ENCODE measurements at places on chromosomes 4 and X.

DNA sequence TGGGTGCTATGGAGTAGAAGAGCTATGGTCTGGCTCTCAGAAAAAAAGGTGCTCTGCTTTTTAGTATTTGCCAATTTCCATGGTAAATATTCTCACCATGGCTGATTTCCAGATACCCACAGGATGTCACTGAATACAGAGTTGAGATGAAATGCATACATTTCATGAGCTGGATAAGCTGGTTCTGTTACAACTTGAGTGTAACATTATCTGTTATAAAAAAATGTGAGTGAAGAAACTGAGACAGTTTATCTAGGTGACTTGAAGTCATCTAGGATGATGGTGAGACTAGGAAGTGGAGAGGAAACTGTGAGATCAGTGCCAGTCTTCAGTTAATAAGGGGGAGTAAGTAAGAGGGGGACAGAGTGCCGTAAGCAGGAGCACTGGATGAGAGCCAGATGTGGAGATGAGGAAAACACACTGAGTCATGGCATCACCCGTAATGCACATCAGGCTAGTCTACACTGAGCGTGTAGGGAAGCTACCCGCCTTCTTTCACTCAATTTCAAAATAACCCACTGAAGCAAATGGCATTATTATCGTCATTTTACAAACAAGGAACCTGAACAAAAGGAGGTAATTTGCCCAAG, 5.0 kb downstream of the HPSE start:
- no peak for DNase-seq

DNA sequence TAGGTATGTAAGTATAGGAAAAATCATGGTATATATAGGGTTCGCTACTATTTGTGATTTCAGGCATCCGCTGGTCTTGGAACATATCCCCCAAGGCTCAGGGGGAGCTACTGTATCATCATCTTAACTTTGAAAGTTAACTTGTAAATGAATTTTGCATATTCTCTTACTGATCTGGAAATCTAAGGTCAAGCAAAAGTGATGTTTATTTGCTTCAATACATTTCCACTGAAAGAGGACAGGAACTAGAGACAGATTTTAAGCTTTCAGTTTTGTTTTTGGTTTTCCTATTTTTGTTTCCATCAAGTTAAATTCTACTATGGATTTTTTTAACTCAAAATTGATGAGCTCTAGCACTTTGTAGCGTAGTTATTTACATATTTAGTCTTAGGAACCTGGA, 56.2 kb downstream of the NAF1 start:
- no peak for DNase-seq

- no peak for DNase-seq
Measured at GRCh38 chrX:630612-631496, at the start of gene SHOX. Gene SHOX (plus strand): TSS chrX:630791. CDS start chrX:630898, 107 bp downstream.

GRCh38 chr4:185591679-185592141, 56.4 kb upstream of the PDLIM3 start:
- no peak for DNase-seq

- DNase-seq = no peak
Measured at GRCh38 chrX:13747836-13748235, 13.3 kb downstream of the OFD1 start.

- no peak for DNase-seq
Measured at GRCh38 chrX:105773801-105774200, 48.5 kb upstream of the NRK start.

DNA sequence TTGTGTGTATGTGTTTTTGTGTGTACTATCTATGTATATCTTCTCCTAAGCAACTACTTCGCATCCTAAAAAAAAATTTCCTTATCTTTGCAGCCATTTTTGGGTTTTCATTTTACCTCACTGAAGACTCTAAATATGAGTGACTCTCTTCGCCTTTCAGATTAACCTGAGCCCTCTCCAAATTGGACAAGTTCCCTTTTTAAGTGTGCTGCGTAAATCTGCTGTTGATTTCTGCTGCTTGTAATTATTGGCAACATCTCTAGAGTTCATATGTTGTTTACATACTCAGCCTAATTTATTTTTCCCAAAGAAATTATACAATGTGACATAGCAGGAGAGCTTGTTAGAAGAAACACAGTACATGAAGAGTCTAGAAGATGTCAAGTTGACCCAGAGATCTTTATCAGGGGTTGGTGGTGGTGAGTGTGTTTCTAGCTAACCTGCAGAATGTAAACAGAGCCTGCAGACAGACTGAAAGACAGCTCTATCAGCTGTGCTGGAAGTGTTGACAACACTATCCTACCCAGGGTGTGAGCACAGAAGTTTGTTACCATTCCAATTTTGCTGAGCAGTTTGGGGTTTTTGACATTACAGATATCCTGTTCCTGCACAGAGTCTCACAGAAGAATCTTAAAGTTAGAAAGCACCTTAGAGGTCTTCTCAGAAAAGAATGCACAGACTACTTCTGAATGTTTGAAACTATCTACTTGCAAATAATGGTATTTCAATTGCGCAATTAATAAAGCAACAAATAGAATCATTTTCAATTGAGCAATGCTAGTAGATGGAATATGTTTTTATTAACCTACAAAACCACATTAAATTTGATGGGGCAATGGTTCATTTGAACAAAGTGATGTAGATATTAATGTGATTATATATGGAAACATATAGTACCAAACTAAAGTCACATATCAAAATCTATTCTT, 12.5 kb downstream of the SOX3 start:
- DNase-seq = no peak

- DNase-seq = no peak
Measured at GRCh38 chr4:38570647-38571276, 93.2 kb upstream of the KLF3 start.

DNA sequence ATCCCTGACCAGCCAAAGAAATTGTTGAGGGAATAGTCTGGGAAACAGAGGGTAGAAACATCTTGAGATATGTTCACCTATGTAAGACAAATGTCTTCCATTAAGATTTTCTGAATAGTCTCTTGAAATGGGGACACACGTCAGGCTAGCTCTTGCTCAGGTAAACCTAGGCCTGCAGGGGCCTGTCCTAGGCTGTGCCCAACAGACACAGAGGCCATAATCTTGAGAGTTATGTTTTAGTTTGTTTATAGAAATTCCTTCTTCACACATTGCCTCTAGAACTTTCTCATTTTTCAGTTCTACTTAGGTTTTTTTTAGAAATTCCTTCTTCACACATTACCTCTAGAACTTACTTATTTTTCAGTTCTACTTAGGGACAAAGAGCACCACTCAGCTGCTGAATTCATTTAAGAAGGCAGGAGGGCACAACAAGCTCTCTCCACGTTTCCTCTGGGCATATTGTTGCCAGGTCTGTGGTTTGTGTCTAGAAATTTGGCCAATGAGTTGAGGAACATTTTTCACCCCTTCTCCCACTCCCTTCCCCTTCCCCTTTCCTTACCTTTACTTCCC, 94.9 kb downstream of the ARHGAP24 start:
- no peak for DNase-seq

DNA sequence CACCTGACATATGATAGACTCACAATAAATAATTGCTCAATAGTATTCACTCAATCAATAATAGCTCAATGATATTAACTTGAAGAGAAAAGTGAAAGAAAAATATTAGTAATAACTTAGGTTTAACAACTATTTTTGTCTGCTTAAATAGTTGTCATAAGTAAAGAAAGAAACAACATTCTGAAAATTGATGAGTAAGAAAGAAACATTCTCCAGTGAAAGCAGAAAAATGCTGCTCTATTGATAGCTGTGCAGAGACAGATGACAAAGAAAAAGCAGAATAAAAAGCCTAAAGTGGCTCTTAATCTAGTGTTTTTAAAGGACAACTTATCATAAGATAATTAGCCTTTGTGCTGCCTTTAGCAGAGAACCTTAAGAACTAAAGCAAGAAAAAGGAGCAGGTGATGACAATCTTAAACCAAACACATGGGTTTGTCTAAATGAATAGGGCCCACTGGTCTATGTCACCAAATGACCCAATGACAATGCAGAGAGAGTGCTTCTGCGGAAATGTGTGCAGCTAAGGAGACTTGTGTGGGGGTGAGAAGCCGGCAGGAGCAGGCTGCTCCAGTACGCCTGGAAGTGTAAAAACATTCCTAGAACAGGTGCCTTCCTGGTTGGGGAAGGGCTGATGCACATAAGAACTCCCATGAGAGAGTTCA, 13.2 kb downstream of the HS3ST1 start:
- DNase-seq = no peak

GRCh38 chr4:7719354-7720174, 220.1 kb downstream of the AFAP1 start:
- DNase-seq = no peak

DNA sequence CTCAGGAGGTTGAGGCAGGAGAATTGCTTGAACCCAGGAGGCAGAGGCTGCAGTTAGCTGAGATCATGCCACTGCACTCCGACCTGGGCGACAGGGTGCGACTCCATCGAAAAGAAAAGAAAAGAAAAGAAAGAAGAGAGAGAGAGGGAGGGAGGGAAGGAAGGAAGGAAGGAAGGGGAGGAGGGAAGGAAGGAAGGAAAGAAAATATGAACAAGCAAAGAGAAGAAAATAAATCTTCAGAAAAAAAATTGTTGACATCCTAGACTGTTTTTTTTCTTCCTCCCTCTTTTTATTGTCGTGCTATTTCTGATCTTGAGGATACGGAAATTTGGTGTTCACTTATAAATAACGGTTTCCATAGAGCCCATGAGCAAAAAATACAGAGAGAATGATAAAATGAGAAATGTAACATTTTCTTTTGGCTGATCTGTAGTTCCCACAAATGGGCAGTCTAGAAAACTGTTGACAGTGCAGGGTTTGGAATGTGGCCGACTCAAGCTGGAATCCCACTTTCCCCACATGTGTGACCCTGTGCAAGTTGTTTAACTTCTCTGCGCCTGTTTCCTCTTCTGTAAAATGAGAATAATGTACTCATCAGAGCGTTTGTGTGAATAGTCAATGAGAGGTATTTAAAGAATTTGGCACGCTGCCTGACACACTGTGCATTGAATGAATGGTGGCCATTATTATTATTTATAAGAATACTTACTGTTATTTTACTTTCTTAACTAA, 19.4 kb downstream of the SORBS2 start:
- no peak for DNase-seq

- DNase-seq = no peak
Measured at GRCh38 chr4:21915761-21916160, 32.8 kb downstream of the KCNIP4 start.

DNA sequence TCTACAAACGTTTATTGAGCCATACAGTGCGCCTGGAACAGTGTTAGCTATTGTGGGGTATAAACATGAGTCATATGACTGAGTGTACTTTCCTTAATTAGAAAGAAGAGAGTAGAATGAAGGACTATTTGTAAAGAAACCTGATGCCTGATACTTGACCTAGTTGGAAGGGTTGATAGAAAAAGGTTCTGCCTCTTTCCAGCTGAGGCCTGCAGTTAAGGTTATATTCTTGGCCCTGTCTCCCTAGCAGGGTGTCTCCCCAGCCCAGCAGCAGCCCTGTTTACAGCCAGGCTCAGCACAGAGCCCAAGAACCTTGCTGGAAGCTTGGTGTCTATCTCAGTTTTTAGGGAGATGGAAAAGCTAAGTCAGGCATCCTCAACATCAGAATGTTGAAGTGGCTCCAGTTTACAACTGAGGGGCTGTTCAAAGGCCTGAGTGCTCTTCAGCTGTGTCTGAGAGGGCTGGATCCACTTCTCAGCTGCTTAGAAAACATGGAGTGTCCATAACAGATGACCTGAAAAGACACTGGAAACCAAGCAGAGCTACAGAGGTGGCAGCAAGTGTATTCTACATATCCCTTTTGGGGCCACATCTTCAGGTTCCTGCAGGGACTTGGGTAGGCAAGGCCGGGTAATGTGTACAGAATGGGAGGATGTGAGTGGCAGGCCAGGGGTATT, 21.6 kb downstream of the NYX start:
- DNase-seq = no peak

DNA sequence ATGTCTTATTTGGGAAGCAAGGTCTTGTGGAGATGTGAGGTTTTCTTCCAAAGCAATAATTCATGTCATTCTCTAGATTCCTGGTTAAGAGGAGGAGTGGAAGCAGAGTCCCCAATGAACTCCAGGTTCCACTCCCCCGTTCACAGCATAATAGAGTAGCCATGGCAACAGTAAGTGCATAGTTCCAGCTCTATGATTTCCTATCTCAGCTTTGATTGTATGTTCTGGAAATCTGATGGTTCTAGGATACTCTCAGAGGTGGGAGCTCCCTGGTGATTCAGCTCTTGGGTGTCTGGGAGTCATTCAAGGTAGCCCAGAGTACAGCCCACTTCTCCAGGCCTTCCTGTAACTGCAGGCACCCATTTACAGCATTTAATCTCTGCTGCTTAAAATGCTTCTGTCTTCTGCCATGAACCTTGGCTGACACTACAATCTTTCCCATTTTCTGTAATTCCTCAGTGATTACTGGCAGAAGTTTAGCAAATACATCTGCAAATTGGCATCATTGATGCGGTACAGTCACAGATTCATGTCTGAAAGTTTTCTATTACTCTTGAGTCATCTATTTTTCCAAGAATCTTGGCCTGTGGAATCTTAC, 242.0 kb downstream of the MAPK10 start:
- no peak for DNase-seq

GRCh38 chrX:132470831-132471230, 18.0 kb downstream of the MBNL3 start:
- DNase-seq = no peak

- no peak for DNase-seq
Measured at GRCh38 chrX:136030303-136031191, 45.3 kb downstream of the SLC9A6 start.

DNA sequence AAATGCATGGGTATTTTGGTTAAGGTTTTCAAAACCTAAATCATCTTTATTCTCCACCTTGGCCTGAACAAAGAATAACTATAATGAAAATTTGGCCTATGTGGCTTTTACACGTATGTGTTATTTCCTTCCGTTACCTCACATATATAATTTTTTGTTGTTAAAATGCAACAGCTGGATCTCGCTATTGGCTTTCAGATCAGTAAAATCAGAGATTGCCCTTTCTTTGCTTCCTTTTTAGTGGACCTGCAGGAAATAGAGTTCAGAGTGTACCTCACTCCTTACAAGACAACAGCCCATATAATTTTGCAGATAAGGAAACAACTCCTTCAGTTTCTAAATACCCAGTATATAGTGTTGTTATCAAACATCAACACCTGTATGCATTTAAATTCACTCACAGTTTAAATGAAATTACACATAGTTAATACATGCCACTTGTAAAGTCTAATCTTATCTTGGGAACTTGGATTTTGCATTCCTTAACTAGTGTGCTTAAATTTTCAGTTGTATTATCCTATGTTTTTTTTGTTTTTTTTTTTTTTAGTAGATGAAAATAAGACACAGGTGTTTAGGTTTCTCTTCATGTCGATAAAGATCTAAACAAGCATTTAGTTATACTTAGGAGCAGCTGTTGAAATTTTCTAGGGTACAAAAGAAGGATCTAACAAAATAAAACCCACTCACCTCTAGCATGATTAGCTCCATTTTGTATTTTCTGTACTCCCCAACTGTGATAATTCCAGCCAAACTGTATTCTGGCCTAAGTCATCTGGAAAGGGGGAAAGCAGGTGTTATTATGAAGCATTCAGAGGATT, 96.2 kb upstream of the SPRY1 start:
- no peak for DNase-seq
